ENCODE measurements at places on chromosomes 6 and 20.

GRCh38 chr6:142462260-142462659 lies 160.5 kb downstream of the ADGRG6 start:
- no peak for DNase-seq

DNA sequence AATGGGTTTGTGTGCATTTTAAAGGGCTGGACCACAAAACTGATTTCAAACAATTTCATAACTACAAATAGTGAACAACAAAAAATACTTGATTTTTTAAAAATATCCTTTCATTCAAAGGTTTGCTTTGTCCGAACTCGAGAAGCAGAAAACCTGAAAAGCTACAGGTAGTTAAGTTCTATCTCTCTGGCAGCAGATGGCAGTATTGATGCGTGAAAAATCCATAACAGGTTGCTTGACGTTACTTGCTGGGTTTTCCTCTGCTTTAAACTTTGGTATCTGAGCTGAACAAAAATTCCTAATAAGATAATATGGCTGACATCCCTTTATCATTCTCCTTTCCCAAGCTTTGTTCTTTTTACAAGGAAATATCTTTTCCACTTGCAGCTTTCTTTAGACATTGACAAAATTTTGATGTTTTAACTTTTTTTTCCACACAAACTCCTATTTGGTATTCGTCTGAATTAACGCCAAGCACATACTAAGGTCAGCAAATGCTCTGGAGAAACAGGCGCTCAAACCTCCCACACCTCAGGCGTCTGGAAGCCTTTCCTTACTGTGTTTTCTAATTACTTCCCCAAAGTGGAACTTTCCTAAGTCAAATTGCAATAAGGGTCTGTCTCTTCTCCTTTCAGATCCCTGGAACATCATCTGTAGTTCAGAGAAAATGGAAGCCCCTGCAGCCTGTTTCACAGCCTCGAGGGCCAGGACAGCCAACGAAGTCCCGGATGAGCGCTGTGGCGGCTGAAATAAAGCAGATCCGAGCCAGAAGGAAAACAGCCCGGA lies 50.3 kb upstream of the GFRAL start:
- DNase-seq = peak; percentile 52

DNA sequence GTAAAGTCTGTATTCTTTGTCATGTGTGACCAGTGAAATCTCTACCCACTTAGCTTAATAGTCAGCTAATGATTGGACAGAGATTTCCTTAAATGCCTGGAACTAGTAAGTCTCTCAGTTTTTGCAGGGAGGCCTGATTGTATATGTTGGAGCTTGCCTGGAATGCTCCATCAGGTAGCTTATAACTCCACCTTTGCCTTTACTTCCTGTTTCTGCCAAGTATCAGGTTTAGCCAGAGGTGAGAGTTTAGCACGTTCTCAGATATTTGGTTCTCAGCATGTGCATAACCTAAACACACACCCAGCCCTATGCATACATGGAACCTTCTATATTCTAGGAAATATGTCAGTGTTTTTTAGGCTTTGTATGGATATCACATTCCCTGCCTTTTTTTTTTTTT lies 435.3 kb downstream of the CDKAL1 start:
- DNase-seq = no peak

GRCh38 chr6:117553142-117553541 lies 49.2 kb downstream of the GOPC start:
- DNase-seq = no peak

GRCh38 chr20:49165611-49166010 lies 22.5 kb downstream of the STAU1 start:
- DNase-seq = no peak

GRCh38 chr20:420721-421574 lies 12.8 kb downstream of the RBCK1 start:
- DNase-seq = peak; percentile 65

GRCh38 chr6:158322400-158322723 lies 10.1 kb downstream of the TULP4 start:
- no peak for DNase-seq

GRCh38 chr20:58568126-58568482 lies 52.9 kb upstream of the APCDD1L start:
- DNase-seq = no peak

GRCh38 chr20:12528104-12528503 lies 480.7 kb upstream of the SPTLC3 start:
- DNase-seq = no peak

GRCh38 chr20:20396794-20397193 lies 28.9 kb downstream of the INSM1 start:
- DNase-seq = no peak

DNA sequence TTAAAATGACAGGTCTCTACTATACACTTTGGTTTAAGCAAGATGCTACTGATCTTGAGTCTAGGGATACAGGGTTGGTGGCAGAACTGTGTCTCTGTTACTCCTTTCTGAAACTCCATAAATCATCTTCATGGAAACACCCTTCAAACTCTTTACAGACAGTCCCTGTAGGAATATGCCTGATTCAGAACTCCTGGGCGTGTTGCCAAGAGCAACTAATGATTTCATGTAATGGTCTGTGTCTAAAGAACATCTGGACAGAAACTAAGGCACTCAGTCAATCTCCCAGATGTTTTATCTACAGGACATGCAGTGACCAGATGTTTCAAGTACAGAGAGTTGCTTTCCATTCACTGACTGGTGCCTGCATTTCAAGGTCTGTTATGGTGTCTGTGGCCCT lies 464.4 kb upstream of the CHD6 start:
- DNase-seq = peak; percentile 2

- no peak for DNase-seq
Measured at GRCh38 chr6:46078294-46078693, 51.5 kb upstream of the ENPP4 start.

GRCh38 chr6:127481628-127482027 lies 22.4 kb upstream of the KIAA0408 start:
- DNase-seq = no peak

- DNase-seq = no peak
Measured at GRCh38 chr20:36582821-36583220, 9.4 kb downstream of the TGIF2 start.

- no peak for DNase-seq
Measured at GRCh38 chr6:69027861-69028260, 392.8 kb downstream of the ADGRB3 start.

All from hematopoietic multipotent progenitor cell treated with erythropoietin and hydrocortisone succinate and interleukin-3 and kit ligand, for 6 days (in vitro differentiated cells).